8988T (cell line): ENCODE measurements at places on chromosomes 5 and 9.

DNA sequence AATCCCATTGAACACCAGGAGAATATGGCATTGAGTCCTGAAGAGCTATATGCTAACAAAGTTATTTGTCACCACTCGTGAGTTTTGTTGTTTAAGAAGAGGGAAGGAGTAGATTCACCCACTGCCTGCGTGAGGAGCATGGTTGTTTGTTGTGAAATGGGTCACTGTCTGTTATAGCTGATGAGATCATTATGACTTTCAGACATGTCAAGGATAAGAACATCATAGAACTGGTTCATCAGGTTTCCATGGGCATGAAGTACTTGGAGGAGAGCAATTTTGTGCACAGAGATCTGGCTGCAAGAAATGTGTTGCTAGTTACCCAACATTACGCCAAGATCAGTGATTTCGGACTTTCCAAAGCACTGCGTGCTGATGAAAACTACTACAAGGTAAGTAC is 76.9 kb downstream of the SYK start:
- no peak for DNase-seq

DNA sequence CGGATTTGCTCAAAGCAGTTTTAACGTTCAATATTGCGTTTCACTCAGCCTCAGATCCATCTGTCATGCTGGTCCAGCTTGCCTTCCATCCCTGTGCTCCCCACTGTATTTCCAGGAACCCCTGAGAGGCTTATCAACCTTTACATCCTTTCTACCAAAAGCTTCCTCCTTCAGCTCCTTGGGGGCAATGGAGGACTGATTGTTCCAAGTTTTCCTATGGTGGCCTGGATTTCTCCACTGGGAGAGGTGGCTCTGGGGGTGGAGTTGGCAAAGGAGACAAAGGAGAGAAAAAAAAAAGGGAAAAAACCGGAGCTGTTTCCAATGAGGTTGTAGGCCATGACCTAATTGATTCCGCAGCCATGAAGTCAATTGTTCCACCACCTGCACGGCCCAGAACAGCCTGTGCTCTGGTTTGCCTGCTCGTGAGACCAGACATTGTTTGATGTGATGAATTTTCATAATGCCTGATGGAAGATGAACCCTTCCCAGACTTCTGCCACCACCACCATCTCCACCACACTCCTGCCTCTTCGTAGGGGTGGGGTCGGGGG is 54.1 kb downstream of the ABLIM3 start:
- DNase-seq = no peak

DNA sequence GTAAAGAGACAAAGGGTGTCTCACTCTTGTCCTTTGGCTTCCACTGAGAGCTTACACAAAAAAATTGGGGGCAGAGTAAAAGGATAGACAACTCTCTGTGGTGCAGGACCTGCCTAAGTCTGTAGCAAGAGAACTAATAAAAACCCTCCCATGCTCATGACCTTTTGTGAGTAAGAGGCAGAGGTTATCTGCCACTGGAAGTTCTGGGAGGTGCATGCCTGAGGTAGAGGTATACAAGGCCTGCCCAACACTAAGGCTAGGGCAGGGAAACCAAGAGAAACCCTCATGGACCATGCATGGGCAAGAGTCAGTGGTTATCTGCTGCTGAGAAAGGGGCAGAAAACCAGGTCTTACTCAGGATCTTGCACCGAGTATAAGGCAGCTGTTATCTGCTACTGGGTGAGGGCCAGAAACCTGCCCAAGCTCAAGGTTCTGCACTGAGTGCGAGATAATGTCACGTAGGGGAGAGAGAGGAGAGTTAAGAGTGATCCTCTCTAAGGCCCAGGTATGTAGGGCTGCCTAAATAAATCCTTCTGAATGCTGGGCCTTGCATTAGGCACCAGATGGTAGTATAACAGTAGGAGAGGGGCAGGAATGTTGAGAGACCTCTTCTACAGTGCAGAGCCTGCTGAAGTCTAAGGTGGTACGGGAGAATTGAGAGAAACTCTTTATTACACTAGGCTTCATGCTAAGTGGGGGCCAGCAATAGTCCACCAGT is 143.4 kb downstream of the MACROH2A1 start:
- no peak for DNase-seq

DNA sequence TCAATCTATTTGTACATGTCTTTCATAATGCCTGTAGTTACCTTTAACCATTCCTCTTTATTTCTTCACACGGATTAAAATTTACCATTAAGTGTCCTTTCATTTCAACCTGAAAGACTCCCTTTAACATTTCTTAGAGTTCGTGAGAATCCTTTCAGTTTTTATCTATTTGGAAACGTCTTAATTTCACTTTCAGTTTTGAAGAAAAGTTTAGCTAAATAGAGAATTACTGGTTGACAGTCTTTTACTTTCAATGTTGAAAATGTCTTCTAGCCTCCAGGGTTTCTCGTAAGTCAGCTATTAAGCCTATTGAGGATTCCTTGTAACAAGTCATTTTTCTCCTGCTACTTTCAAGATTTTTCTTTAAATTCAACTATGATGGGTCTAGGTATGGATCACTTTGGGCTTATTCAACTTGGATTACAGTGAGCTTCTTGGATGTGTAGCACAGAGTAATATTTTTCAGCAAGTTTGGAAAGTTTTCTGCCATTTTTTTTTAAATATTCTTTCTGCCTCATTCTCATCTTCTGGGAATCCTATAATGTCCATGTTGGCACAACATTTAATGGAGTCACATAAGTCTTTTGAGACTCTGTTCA is 48.5 kb downstream of the RFX3 start:
- DNase-seq = no peak

- DNase-seq = no peak
Observed at GRCh38 chr5:93219641-93220145, 361.3 kb downstream of the NR2F1-AS1 start.

DNA sequence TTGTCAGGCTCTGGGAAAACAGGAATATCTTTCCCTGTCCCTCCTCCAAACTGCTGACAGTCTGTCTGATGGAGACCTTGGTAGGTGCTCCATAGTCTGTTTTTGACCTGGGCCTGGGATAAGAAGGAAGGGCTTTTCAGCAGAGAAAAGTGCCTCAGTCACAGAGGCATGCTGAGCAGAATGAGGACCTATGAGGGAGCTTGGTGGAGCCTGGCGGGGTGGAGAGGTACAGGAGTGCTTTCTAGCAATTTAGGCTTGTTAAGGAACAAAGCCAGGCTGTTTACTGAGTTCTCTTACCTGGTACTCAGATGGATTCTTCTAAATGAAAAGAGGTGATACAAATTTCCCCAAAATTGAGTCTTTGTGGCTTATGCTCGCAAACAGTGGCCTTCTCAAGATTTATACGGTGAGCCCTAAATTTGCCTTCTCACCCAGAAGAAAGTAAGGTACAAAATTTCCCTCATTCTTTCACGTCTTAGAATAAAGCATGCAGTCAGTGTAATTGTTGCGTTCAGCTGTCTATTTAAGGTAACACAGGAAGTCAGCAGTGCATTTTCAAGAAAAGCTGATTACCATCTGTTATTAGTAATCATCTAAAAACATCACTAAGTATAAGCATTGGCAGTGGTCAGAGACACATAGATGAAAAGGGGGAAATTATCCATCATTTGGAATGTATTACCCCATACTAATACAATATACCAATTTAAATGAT is 28.6 kb upstream of the IL13 start:
- DNase-seq = no peak

DNA sequence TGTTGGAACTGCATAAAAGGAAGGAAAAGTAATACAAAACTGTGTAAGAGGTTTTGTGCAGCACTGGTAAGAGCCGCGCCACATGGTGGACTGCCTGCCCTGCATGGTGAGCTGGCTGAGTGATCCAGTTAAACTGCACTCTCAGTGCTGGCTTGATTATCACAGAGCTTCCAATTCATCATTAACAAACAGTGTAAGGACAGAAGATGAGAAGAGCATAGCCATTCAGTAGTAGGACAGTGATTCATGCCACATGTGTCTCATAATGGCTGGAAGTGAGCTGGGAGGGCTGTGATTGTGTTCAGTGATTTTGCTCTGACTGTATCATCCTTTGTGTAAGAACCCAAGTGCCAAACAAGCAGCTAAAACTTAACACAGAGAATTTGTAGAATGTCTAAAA is 14.1 kb downstream of the ASPN start:
- no peak for DNase-seq

DNA sequence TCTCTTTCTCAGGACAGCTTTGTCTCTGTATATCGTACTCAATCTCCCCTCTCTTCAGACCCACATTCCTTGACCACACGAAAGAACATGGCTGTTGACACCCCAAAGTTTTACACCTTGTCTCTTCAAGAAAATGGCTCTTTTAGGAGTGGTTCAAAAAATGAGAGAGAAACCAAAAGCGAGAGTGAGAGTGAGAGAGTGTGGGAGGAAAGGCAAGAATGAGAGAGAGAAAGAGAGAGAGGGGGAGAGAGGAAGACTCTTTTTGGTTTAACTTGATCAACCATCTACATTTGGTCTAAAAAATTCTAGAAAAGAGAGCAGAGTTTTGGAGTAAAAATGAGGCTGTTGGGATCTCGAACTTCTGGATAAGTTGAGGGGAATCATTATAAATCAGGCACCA is 581.8 kb upstream of the WWC1 start:
- no peak for DNase-seq

GRCh38 chr5:77776554-77777206 is 541 bp upstream of the TBCA start:
- no peak for DNase-seq

- DNase-seq = no peak
Observed at GRCh38 chr5:132781029-132781428, 4.0 kb upstream of the SEPTIN8 start.

GRCh38 chr5:171908638-171909037 is 97.8 kb downstream of the FBXW11 start:
- no peak for DNase-seq

DNA sequence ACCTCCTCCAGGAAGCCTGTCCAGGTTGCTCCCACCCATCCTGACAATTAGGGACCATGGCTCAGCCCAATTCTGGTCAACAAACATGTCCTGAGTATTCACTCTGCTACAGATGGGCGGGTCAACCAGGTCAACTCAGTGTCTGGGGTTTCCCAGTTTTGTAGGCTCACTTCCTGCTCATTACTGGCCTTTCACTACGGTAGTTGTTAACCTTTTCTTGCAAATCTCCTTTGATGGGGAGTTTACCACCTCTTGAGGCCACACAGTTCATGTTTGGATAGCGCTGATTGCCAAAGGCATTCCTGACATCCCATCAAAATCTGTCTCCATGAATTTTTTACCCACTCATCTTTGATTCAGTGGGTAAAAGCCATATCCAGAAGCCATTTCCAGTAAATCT is 13.8 kb downstream of the TMEM8B start:
- DNase-seq = no peak

- no peak for DNase-seq
Observed at GRCh38 chr5:181044662-181045305, 4.7 kb downstream of the BTNL9 start.

DNA sequence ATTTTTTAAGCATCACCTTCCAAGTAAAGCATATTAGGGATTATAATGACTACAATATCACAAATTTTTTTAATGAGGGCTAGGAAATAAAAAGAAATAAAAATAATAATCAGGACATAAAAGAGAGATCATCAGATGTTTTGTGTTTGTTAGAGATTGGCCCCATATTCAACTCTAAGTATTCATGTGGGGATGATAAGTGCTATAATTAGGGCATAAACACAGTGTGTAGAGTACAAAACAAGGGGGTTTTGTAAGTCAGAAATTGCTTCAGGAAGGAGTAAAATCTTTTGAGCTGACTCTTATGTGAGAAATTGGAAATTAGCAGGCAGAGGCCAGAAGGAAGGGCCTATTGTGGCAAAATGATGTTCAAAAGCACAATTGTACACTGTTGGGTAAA is 127.3 kb downstream of the STARD4 start:
- DNase-seq = no peak

- DNase-seq = no peak
Observed at GRCh38 chr5:149759563-149759962, 29.5 kb downstream of the PPARGC1B start.

- DNase-seq = no peak
Observed at GRCh38 chr9:69020301-69021145, 6.6 kb upstream of the PRKACG start.

- no peak for DNase-seq
Observed at GRCh38 chr5:122429545-122430318, 117.7 kb downstream of the SNCAIP start.

- no peak for DNase-seq
Observed at GRCh38 chr5:142428773-142429473, 104.1 kb upstream of the SPRY4 start.

GRCh38 chr5:176692326-176692725 is 45.0 kb downstream of the TSPAN17 start:
- no peak for DNase-seq

GRCh38 chr9:97237951-97238889 is 69.2 kb upstream of the CCDC180 start:
- DNase-seq = peak; percentile 59

DNA sequence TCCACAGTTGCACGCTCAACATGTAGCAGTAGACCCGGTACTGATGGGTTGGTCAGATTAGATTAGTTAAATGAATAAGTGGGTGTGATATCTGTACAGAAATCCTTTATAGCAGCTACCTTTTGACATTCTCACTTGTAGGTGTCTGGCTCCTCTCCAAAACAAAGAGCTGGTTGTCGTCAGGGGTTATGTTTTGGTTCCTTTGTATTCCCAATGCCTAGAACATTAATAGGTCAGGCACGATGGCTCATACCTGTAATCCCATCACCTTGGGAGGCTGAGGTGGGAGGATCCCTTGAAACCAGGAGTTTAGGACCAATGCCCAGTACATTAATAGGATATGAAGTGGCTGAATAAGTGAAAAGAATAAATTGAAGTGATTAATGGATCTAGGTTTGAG is 182.1 kb downstream of the SNCAIP start:
- no peak for DNase-seq

GRCh38 chr5:5042806-5043205 is 97.3 kb upstream of the ADAMTS16 start:
- DNase-seq = no peak
